Mesothelial cell of epicardium (in vitro differentiated cells): ENCODE measurements at places on chromosomes 4 and X.
A peak's percentile ranks its signal among the peaks of the same experiment; 100 is the strongest.

DNA sequence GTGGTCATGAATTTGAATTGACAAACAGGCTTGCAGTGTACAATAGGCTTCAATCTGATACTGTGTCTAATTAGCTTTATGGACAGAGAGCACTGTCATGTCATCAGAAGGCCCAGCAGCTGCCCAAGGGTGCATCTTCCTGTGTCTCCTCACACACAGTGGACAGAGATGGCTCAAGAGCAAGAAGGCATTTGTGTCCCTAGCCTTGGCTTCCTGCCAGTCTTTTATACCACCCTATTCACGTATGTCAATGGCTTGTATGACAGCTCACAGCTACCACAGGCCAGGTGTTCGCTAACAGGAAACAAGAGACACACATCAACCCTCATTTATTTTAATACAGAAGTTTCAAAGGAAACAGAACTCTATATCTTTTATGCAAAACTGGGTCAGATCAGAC, 874.0 kb upstream of the AGA start:
- DNase-seq = no peak
- no peaks in the 10 kb centered on the region for H3K4me1 ChIP-seq
- H3K36me3 ChIP-seq = peaks cover 5% of the 10 kb centered on the region

GRCh38 chrX:16807976-16808542, 21.8 kb downstream of the TXLNG start:
- H3K27ac ChIP-seq = peak overlapping the region; percentile 48
- no peaks in the 10 kb centered on the region for H3K27me3 ChIP-seq

DNA sequence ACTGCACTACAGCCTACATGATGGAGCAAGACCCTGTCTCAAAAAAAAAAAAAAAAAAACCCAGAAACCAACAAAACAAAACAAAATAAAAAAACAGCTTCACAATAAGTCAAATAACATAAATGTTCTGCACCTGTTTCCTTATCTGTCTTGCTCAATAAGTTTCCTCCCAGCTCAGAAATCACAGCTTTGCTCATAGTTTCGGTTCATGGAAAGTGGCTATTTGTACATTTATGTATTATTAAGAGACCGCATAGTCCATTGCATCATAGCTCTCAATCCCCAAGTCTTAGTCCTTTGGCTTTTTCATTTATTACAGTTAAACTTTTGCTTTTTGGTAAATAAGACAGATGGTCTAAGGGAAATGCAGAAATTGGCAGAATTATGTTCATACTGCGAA, 24.4 kb upstream of the CFAP299 start:
- H3K4me3 ChIP-seq = no peak overlapping the region
- H3K4me1 ChIP-seq = peaks cover 23% of the 10 kb centered on the region
- H3K36me3 ChIP-seq = no peaks in the 10 kb centered on the region
- peaks cover 59% of the 10 kb centered on the region for H3K27me3 ChIP-seq

DNA sequence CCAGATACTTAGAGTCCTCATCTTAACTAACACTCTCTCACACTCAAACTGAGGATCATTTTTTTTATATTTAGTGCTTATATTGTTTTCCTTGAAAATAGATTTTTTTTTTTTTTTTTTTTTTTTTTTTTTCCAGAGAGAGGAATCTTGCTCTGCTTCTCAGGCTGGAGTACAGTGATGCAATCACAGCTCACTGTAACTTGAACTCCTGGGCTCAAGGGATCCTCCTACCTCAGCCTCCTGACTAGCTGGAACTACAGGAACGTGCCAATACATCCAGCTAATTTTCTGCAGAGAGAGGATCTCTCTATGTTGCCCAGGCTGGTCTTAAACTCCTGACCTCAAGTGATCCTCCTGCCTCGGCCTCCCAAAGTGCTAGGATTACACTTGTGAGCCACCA, 650.3 kb upstream of the ATOH1 start:
- no peak overlapping the region for H3K27ac ChIP-seq
- DNase-seq = no peak
- no peaks in the 10 kb centered on the region for H3K27me3 ChIP-seq

- H3K27me3 ChIP-seq = no peaks in the 10 kb centered on the region
- no peak overlapping the region for H3K27ac ChIP-seq
- DNase-seq = no peak
- no peak overlapping the region for H3K4me3 ChIP-seq
These were observed 186.7 kb downstream of the TENM3 start for GRCh38 chr4:182429896-182430295.

- H3K27me3 ChIP-seq = no peaks in the 10 kb centered on the region
- peak overlapping the region; percentile 86 for H3K27ac ChIP-seq
- no peak overlapping the region for H3K4me3 ChIP-seq
- peaks cover 34% of the 10 kb centered on the region for H3K4me1 ChIP-seq
- DNase-seq = no peak
- no peaks in the 10 kb centered on the region for H3K36me3 ChIP-seq
These were observed 132.7 kb upstream of the TTC29 start for GRCh38 chr4:147078362-147078761.

DNA sequence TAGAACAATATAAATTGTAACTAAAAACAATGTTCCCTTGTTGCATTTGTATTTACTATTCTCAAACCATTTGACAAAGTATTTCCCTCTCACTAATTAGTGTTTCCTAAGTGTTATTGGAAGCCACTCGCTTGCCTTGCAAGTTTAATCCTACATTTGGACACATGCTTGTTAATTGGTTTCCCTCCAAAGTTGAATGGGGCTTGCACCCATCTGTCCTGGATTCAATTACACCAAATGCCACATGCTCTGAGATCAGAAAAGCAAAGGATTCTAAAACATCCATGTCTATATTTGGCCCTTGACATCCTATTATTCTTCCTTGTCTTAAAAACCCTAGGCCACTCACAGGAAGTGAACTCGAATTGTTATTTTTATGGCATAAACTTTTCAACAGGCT, 146.6 kb downstream of the AMELX start:
- DNase-seq = no peak
- H3K4me1 ChIP-seq = peaks cover 21% of the 10 kb centered on the region
- no peaks in the 10 kb centered on the region for H3K27me3 ChIP-seq
- H3K4me3 ChIP-seq = no peak overlapping the region
- H3K36me3 ChIP-seq = no peaks in the 10 kb centered on the region

DNA sequence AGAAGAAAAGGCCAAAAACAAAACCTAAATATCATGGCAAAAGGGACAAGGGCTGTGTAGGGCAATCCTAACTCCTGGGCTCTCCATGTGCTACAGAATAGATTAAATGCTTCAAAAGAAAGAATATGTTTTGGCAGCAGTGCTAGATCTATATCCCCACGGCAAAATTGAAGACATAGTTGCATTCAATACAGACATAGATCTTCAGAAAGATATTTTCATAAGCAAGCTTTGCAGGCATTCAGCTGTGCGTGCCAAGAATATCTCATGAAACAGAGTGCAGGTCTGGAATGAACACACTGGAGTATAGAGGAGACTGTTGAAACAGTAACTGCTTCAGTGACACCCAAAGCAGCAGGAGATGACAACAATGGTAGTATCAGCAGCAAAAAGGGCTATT, 1476.9 kb downstream of the ARAP2 start:
- no peak for DNase-seq
- no peaks in the 10 kb centered on the region for H3K36me3 ChIP-seq
- H3K27me3 ChIP-seq = no peaks in the 10 kb centered on the region
- no peak overlapping the region for H3K4me3 ChIP-seq

DNA sequence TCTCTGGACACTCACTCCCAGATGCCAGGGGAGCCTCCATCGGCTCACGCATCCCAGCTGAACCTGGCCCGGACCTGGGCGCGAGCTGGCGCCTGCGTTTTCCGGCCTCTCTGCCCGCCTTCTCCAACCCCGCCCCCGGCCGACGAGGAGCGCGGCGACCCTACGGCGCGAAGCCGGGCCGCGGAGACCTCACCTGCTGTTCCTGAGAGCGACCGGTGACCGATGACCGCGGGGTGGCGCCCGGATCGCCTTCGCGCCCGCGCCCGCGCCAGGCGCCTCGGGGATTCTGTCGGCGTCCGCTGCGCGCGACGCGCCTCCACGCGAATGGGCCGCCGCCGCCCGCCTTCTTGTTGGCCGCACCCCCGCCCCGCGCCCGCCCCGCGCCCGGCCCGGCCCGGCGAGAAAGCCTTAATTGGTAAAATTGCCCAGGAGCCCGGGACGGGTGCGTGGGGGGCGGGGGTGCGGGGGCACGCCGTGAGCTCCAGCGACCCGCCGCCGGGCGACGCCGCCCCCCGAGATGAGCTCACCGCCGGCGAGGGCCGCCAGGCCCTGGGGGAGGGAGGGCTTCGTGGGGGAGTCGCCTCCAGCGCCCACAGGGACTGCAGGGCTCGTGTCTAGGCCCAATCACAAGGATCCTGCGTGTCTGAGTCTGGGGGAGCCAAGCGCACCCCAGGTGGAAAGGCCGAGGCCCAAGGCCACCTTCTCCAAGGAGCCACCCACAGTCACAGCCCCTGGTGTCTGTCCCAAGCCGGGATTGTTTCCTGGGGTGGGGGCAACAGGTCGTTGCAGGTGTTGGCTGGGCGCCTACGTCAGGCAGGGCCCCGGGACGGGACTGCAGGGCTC, at the start of gene FLNA:
FLNA (minus strand) TSS at position 322 of the 843 bp plus-strand sequence. CDS start 3,389 bp downstream, outside the sequence.
- H3K36me3 ChIP-seq = no peaks in the 10 kb centered on the region
- DNase-seq = no peak
- no peaks in the 10 kb centered on the region for H3K27me3 ChIP-seq
- H3K4me1 ChIP-seq = peaks cover 24% of the 10 kb centered on the region
- peak within 1 kb of the TSS; percentile 81 for H3K27ac ChIP-seq

DNA sequence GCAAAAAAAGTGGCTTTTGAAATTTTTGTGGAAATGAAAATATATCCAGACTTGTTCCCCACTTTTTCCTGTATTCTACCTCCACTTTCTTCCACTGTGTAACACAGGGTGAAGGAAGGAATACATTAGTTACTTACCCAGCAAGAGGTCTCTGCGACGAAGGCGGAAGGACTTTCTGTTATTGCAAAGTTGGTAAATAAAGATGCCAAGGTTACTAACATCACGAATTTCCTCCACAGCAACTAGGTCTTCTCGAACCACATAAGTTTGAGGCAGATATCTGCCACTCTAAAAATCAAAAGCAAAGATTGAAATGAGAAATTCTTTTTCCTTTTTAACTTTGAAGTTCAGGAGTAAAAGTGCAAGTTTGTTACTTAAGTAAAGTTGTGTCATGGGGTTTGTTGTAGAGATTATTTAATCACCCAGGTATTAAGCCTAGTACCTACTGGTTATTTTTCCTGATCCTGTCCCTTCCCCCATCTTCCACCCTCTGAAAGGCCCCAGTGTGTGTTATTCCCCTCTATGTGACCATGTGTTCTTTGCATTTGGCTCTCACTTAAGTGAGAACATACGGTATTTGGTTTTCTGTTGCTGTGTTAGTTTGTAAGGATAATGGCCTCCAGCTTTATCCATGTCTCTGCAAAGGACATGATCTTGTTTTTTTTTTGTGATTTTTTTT, 5.8 kb downstream of the ITM2A start:
- no peak overlapping the region for H3K4me3 ChIP-seq
- H3K27ac ChIP-seq = no peak overlapping the region
- peaks cover under 1% of the 10 kb centered on the region for H3K27me3 ChIP-seq
- DNase-seq = no peak
- no peaks in the 10 kb centered on the region for H3K36me3 ChIP-seq
